ENCODE measurements at places on chromosomes 7 and 10.

DNA sequence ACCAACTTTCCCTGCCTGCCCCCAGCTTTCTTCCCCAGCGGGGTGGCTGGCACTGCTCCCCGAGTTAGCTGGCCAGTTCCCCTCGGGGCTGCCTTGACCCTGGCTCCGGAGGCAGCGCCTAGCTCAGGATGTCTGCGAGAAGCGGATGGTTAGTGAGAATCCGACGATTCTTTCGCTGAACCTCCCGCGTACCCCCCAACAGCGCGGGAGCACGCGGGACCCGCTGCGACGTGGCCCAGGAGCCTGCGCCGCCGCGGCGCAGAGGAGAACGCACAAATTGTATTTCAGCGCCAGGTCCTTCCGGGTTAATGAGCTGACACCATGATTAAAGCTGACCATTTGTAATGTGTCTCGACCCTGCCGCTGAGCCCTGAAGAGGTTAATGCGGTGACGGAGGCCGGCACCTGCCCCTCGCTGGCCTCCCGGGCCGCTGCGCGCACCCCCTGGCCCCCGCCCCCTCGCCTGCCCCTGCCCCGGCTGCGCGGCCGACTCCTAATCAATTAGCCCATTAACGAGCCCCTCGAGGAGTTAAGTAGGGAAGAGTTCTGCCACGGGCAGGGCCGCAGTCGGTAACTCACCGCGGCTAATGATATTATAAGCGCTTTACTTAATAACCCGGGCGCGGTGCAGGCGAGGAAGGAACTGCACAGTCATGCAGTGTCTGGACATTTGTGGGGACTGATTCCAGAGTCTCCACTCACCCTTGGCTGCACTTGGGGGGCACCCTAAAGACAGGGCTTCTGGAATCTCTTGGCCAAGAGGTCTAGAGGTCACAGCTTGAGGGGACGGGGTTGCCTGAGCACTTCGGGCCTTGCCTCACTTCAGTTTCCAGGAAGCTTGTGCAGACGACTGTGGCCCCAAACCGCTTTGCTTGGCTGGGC, 1.7 kb upstream of the HMX2 start:
- peak; percentile 83 for DNase-seq

DNA sequence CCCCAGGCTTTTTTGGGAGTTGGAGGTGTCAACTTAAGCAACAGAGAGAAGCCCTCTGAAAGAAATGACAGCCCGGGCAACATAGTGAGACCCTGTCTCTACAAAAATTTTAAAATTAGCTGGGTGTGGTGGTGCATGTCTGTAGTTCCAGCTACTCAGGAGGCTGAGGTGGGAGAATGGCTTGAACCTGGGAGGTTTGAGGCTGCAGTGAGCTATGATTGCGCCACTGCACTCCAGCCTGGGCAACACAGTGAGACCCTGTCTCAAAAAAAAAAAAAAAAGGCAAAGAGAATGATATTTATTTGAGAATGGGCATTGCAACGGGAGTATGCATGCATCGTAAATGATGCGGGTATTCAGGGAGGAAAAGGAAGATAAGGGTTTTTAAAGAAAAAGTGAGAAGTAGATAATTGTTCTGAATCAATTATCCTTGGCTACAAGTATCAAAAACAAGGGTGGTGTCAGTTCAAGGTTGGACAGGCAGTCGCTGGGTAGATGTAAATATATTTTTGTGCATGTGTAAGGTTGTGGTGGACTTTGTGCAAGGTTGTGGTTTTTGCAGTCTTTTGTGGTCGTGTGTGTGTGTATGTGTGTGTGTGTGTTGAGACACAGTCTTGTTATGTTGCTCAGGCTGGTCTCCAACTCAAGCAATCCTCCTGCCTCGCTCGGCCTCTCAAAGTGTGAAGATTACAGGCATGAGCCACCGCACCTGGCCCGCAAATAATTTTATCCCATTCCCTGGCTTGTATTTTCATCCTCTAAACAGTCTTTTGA, 65.6 kb downstream of the COL26A1 start:
- no peak for DNase-seq

DNA sequence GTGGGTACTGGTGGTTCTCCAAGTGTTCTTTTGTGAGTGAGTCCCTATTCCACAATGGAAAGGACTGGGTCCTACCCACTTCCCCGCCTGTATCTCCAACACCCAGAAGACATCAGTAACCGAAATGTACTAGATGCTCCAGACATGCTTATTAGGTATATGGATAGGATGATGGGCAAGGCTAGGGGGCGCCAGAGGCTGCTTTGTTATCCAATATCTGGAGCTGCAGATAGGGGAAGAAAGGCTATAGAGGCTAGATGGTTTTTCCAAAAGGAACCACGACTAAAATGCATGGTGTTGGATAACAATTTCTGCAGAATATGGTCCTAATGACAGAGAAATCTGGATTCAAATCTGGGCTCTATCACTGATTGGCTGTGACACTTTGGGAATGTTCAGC, 56.2 kb upstream of the TM9SF3 start:
- no peak for DNase-seq

GRCh38 chr10:24519950-24520349, 203.7 kb downstream of the ARHGAP21 start:
- no peak for DNase-seq

DNA sequence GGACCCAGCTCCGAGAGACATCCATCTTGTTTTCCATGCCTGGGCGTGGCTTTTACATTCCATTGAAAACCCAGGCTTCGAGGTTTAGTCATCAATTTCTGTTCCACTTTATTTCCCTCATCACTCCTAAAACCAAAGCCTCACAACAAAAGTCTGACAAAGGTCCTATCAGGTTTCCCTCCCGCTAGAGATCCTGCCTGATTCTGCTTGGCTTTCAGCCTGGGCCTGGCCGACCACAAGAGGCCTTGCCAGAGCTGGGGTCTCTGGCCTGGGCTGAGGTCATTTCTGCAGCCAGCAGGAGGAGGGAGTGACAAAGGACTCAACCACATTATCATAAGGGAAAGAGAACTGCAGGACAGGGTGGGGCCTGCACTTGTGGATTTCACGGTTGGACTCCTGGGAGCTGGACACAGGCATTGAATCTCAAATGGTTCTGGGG, 167.0 kb downstream of the FANK1 start:
- DNase-seq: no peak

GRCh38 chr7:93551063-93551895, 23.2 kb downstream of the CALCR start:
- no peak for DNase-seq

DNA sequence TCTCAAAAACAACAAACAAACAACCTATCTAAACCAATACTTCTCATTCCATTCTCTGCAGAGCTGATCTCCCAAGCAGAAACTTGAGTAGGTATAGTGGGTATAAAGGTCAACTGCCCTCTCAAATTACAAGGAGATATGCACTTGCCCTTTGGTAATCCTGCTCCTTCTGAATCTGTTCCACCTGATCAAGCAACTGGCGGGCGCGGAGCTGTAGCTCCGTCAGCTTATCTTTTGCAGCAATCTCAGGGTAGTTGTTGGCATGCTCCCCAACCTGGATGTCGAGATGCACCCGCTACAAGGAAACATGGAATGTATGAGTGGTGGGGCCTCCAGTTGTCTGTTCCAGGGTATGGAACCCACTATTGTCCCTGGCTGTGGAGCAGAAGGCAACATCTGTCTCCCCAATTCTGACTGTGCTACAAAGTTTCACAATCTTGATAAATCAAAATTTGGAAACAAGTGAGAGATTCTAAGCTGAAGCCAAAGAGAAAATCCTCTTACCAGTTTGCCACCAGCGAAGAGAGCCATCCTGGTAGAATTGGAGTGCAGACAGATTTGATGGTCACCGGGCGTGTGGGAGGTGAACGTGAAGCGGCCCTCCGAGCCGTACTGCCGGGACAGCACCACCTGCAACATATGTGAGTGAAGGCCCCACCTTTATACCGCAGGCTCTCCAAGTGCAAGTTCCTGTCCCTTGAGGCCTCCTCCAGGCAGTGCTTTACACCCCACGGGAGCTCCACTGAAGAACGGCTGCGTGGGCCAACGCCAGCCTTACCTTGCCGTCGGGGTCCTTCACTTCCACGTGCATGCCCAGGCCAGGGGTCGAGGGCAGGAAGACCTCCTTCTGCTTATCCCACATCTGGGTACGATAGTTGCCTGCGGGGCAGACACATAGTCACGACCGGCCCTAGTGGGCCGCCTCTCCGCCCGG, 819 bp downstream of the TMED4 start:
- DNase-seq: no peak

GRCh38 chr7:140696024-140696679, 356 bp upstream of the NDUFB2 start:
- DNase-seq: peak; percentile 99

DNA sequence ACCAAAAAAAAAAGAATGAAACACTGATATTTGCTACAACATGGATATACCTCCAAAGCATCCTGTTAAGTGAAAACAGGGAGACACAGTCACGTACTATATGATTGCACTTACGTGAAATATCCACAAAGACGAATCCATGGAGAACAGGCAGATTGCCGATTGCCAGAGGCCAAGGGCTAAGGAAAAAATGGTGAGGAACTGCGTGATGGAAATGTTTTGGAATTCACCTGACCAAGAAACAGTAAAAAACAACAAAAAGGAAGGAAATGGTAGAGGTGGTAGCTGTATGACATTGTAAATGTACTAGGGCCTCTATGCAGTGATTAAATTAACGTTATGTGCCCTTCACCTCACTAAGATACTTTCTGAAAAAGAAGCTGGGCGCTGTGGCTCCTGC, 44.1 kb upstream of the GTF2IRD1 start:
- DNase-seq: no peak

DNA sequence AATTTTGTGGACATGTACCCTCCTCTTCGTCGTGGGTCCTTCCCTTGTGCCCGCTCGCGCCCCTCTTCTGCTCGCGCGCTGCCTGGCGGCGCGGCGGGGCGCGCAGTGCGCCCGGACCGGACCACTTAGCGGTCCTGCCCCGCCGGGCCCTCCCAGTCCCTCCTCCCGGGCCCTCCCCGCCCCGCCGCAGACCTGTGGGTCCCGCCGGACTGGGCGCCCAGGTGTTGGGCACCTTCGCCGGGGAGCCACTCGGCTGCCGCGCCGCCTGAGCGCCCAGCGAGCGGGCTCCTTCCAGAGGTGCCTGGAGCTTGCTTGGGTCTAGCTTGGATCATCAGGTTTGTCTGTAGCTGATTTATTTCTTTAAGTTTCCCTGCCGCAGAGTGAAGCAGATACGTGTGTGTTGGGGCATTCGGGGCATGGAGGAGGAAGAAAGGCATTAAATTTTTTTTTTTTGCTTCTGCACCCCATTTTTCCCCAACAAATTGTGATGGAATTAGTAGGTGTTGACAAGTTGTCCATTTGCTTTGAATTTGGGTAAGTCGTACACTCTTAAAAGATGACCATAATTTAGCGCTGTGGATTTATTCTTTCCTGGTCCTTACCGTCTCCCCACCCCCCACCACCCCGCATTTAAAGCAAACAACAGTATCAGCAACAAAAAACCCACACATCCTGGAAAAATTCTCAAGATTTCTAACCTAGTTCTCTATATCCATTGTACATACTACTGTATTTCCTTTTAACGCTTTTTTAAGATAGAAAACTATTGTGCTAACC, 905 bp downstream of the C1GALT1 start:
- DNase-seq: no peak

DNA sequence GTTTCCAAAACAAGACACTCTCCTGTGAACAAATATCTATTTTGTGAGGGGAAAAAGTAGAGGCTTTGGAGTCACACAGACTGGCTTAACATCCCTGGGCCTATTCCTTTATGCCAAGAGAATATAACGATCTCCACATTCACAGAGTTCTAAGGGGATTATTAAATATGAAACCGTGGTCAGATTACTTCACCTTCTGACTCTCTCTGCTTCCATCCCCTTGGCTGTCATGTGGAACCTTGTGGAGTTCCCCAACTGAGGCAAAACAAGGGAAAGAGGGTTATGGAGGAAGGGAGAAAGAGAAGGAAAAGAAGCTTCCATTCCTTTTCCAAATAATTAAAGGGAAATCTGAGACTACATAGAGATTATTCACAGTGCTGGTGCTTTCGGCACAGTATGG, 55.5 kb upstream of the ATP6V0A4 start:
- no peak for DNase-seq

- DNase-seq: no peak
Observed at GRCh38 chr10:53115660-53116059, 343.1 kb upstream of the MBL2 start.

GRCh38 chr10:132400547-132401151, 3.6 kb downstream of the PWWP2B start:
- DNase-seq: no peak

- DNase-seq: no peak
Observed at GRCh38 chr7:90192876-90193750, 18.4 kb upstream of the STEAP2 start.

- DNase-seq: no peak
Observed at GRCh38 chr7:151109094-151110048, 23.1 kb downstream of the AGAP3 start.
